ENCODE measurements at places on chromosomes 2 and 18. TPM values are rescaled to one million over a fixed set of nuclear protein-coding genes. Genes with fewer than 3 reads are reported as not detected.

SNED1 gene
- total RNA-seq = 16.3 TPM

ANKRD53 gene
- total RNA-seq = 0.23 TPM

AQP12B gene
- 0.16 TPM for total RNA-seq

COL4A4 gene
- total RNA-seq = 1.1 TPM

ST8SIA5 gene
- 0.24 TPM for total RNA-seq

CRYGC gene
- not detected for total RNA-seq

SPATA3 gene
- not detected for total RNA-seq

ARPC2 gene
- 262 TPM for total RNA-seq

NR4A2 gene
- 3.0 TPM for total RNA-seq

IL1R2 gene
- 39.8 TPM for total RNA-seq

IL36A gene
- not detected for total RNA-seq

SCRN3 gene
- 22.7 TPM for total RNA-seq

PSD4 gene
- total RNA-seq = 40.8 TPM

ALPP gene
- total RNA-seq = not detected

CCDC74A gene
- 1.4 TPM for total RNA-seq

KCNE4 gene
- total RNA-seq = 2.0 TPM

FBXO15 gene
- total RNA-seq = 1.0 TPM

SMYD1 gene
- total RNA-seq = 1.0 TPM

RNU2-63P gene
- total RNA-seq = 4.7 TPM

CFAP65 gene
- 0.46 TPM for total RNA-seq

TMEM178A gene
- 1.0 TPM for total RNA-seq

METAP1D gene
- total RNA-seq = 6.7 TPM

ELOA2 gene
- not detected for total RNA-seq

SLC9A2 gene
- total RNA-seq = 92.9 TPM

RFTN2 gene
- 1.9 TPM for total RNA-seq

UGT1A9 gene
- total RNA-seq = 11.4 TPM

C2orf78 gene
- not detected for total RNA-seq

IL1RL2 gene
- total RNA-seq = 1.5 TPM

CXCR4 gene
- 12.6 TPM for total RNA-seq

ECEL1 gene
- 0.24 TPM for total RNA-seq

MAB21L4 gene
- 3.3 TPM for total RNA-seq

GREB1 gene
- total RNA-seq = 1.4 TPM

EMILIN2 gene
- 19.6 TPM for total RNA-seq

FAM110C gene
- total RNA-seq = 28.9 TPM

TUBA4B gene
- not detected for total RNA-seq

GCG gene
- total RNA-seq = 47.4 TPM

MYO7B gene
- 118 TPM for total RNA-seq

CTLA4 gene
- total RNA-seq = 0.51 TPM

TCF4 gene
- 88.2 TPM for total RNA-seq

CD8B2 gene
- total RNA-seq = 0.26 TPM

LANCL1 gene
- total RNA-seq = 20.8 TPM

CTAGE1 gene
- total RNA-seq = not detected

ANKRD62 gene
- not detected for total RNA-seq

SPEG gene
- total RNA-seq = 7.9 TPM

PFN4 gene
- total RNA-seq = not detected

VAMP5 gene
- 10.8 TPM for total RNA-seq

ABCG5 gene
- not detected for total RNA-seq

IL36RN gene
- total RNA-seq = not detected

IGFBP5 gene
- total RNA-seq = 95.9 TPM

EGR4 gene
- not detected for total RNA-seq

SS18 gene
- 61.8 TPM for total RNA-seq

PLGLB2 gene
- total RNA-seq = not detected

Data from mucosa of descending colon (tissue), 3 donors.